Activated T-cell treated with anti-CD3 and anti-CD28 coated beads, Interleukin-2, amount 50 U/mL, for 4 hours (primary cell): ENCODE measurements at places on chromosomes 12 and 14.

- no peak for DNase-seq
Measured at GRCh38 chr14:37623426-37623951, 28.1 kb downstream of the TTC6 start.

GRCh38 chr14:54535126-54535525 is 25.4 kb downstream of the CGRRF1 start:
- no peak for DNase-seq

DNA sequence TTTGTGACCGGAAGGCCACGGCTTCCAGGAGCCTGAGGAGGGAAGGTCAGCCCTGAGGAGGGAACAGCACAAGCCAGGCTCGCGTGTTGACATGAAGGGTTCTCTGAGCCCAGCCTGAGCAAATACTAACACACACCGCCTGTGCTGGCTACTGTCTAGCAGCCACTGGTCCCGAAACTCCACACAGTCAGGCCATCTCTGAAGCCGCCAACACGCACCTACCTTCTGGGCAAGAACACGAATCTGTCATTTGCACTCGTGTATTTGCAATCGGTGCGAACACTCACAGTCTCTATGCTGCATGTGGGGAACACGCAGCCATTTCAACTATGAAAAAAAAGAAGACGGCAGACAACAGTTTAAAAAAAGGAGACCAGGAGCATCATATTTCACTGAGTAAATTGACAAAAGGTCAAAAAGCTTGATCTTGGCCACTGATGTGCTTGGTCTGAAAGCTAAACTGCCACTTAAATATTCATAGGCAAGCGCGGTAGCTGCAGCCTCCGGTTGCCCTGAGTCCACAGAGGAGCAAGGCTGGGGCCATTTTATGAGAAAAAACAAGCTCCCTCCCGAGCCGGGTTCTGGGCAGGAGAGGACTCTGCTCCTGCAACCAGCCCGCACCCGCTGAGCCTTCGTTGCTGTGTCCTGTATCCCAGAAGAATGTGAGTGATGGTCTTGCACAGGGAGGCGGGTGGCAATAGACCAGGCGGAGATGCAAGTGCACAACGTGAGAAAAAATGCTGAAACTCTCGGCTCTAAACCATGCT is 57.8 kb downstream of the RIMBP2 start:
- DNase-seq = no peak

GRCh38 chr12:11568155-11568761 is 81.2 kb upstream of the ETV6 start:
- DNase-seq = no peak

- no peak for DNase-seq
Measured at GRCh38 chr12:59151243-59151642, 230.9 kb upstream of the LRIG3 start.

- DNase-seq = no peak
Measured at GRCh38 chr12:1502379-1502720, 92.0 kb downstream of the FBXL14 start.

- no peak for DNase-seq
Measured at GRCh38 chr12:91836264-91836663, 309.4 kb downstream of the BTG1 start.

DNA sequence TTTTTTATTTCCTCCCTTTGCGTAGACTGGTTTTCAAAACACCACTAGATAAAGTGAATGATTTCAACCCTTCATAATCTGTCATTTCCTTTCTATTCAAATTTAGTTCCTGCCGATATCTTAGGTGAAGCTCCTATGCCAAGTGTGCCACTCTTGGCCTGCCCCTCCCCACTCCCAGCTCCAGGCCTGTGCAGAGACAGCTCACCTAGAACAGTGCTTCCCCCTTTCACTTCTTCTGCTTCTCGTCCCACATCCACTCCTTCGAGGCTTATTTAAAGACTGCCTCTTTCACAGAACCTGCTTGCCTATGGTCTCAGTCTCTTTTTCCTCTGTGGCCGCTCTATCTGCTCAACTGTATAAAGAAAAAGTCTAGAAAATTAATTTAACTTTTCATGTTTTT is 473.8 kb downstream of the RAD51B start:
- DNase-seq = no peak

DNA sequence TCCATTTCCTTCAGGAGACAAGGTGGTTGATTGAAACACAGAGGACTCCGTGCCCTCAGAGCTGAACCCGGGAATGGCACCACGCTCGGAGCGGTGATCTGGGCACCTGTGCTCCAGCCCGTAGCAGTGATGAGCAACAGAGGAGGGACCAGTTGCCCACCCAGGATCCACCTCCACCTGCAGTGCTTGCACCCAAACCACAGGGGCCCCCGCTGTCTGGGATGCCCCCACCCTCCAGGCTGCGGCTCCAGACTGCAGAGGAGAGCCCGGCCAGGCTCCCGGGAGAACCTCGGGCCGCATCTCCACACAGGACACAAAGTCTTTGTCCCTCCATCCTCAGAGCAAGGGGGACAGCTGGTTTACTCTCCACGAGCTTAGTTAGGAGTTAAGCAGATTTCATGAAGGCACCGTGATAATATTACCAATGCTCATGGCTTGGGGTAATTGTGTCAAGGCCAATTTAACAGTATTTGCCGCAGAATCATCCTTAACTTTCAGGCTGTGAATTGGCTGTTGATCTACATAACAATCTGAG is 100.6 kb downstream of the TNFAIP2 start:
- DNase-seq = no peak

- DNase-seq = no peak
Measured at GRCh38 chr12:45416126-45416525, 200.2 kb downstream of the ANO6 start.

- no peak for DNase-seq
Measured at GRCh38 chr14:70193396-70193795, 4.6 kb upstream of the SLC8A3 start.

DNA sequence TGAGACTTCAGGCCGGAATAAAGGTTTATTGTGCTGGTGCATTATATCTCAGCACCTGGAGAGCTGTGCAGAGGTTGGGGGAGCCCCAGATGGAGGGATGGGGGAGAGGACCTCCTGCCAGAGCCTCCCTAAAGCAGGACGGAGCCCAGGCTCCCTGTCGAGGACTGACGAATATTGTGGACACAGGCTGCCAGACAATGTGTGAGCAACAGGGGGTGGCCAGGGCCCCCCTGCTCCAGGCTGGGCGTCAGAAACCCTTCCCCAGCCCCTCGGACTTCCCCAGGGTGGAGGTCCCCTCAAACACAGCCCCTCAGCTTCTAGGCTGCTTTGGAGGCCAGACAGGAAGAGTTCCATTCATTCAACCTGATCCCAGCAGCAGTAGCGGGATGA is 8.0 kb downstream of the TMEM119 start:
- no peak for DNase-seq

GRCh38 chr14:106024983-106025604 is 498.7 kb downstream of the TMEM121 start:
- DNase-seq = peak; percentile 27

- DNase-seq = no peak
Measured at GRCh38 chr12:53564278-53564677, 57.0 kb upstream of the NPFF start.

DNA sequence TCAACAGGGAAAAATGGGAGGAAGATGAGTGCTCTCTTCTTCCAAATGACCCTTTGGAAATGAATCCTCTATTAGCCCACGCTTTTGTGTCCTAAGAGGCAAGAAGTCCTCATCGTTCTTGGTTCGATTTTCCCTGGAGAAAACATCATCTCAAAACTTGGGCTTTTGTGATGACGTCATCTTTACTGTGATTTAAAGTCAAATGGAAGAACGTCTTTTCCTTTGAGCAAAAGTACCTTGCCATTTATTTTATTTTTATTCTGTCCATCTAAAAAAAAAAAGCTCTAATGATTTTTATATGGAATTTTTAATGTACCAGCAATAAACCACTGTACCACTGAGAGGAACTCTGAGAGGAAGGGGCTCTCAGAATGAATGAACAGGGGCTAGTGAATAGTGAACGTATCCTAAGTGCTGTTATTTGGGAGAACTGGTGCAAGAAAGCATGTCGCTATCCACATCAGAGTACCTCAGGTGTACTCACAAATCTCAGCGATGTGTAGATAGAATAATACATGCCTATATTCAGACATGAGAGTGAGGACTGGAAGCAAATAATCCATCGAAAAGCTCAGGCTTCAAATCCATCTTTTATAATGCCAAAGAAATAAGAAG is 124.8 kb downstream of the HMGA2 start:
- no peak for DNase-seq

GRCh38 chr12:19852100-19852855 is 413.0 kb downstream of the AEBP2 start:
- no peak for DNase-seq

GRCh38 chr14:91390165-91390778 is 27.3 kb downstream of the CCDC88C start:
- no peak for DNase-seq

GRCh38 chr14:37623971-37624370 is 28.5 kb downstream of the TTC6 start:
- DNase-seq = no peak

GRCh38 chr12:26196421-26196716 is 996 bp downstream of the SSPN start:
- no peak for DNase-seq

- DNase-seq = no peak
Measured at GRCh38 chr12:130961921-130962451, 8.3 kb downstream of the ADGRD1 start.

GRCh38 chr12:46230983-46231382 is 37.9 kb downstream of the SLC38A1 start:
- DNase-seq = no peak

DNA sequence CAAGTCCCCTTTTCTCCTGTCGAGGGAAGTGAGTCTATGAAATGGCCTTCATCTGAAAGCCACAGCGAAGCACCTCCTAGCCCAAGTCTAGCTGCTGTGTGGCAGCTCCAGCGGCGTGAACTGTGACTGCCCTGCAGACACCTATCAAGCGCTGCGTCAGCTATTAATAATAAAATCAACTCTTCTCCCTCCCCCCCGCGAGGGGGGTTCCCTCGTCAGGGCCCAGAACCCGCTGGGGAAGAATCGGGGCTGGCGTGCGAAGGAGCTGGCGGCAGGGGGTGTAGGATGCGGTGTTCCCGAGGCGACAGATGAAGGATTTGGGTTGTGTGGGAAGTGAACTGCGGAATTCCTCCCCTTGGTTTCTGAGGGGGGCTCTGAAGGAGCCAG is 662 bp upstream of the ATP2A2 start:
- DNase-seq = peak; percentile 55

- no peak for DNase-seq
Measured at GRCh38 chr12:124758266-124759220, 105.1 kb downstream of the SCARB1 start.

DNA sequence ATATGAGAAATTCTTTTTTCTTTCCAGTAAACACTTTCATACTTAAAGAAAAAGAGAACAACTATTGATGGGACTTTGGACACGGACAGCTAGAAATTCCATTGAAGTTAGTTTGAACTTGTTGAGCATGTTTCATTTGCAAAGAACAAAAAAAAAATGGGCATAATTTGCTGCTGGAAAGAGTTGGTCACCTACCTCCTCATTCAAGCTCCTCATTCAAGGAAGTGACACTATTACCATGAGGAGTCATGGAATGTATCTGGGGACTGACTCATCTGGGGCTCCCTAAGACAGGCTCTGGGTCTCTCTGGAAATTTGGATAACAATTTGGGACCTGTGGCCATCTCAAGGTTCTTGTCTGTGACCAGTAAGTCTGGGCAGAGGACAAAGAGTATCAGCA is 50.4 kb downstream of the KICS2 start:
- DNase-seq = no peak

- DNase-seq = no peak
Measured at GRCh38 chr12:118237052-118237665, 101.2 kb downstream of the PEBP1 start.

- no peak for DNase-seq
Measured at GRCh38 chr12:116879509-116880212, 1.6 kb downstream of the HRK start.

DNA sequence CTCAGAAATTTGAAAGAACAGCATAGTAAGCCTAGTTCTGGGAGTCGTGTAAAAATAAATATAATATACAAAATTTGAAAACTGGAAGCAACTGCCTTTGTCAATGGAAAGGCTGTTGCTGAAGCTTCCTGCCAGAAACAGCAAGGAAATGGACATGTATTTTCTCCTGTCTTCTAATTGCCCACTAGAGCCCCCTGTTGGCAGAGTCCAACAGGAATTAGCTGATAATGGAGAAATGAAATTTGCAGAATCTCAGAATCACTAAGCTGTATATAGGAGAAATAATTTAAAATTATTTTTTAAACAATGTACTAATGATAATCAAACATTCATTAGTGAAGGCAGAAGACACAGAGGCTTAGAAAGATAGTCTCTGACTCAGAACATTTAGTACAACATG is 414.8 kb downstream of the SLC6A15 start:
- DNase-seq = no peak

DNA sequence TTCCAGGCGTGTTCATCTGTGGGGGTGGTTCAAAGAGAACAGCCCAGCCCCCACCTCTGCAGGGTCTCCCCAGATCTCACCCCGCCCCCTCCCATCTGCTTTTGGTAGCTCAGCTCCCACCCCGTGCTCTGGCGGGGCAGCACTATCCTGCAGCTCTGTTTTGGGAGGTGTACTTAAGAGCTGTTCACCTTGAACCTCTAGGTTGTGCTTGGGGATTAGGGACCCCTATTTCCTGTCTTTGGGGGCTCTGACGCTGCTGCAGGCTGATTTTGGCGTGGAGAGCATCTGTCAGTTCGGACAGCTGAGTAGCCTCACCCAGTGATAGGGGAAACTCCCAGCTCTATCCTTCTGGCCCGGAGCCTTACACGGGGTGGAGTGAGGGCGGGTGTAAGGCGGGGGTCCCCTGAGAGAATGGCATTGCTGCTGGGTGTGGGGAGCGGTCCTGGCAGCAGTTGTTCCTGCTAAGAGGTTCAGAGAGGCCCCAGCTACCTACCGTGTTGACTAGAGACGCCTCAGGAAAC is 765 bp downstream of the TMEM120B start:
- DNase-seq = no peak

DNA sequence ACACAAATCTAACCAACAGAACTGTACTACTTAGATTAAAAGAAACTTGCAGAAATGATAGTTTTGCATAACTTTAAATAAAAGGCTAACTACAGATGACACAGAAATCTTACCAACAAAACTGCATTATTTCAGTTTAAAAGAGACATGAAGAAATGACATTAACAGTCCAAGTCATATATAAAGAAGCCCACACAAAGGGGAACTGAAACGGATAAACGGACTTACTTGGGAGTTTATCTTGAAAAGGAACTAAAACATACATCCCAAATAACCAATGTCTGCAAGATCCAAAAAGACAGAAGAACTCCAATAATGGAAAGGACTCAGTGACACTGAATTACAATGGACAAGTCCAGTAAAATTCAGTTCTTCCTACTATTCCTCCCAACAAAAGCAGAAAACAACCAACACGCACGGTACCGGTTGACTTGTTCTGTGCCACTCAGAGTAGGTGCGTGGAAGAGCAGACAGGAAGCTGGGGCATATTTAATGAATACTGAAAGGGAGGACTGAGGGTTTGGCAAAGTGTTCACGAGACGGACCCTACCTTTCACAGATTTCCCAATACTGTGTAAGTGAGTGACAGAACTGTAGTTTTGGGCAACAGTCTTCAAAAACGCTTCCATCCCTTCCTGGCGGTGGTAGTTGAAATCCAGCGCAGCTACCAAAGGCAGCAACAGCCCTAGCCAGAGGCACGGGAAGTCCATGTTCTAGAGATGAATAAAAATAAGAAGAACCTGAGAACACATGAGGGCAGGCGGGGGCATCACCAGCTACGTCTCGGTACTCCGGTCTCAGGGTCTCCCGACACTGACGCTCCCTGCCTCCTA is 627 bp downstream of the CPM start:
- DNase-seq = no peak
